ENCODE measurements at places on chromosomes 16 and 17. TPM values are rescaled to one million over a fixed set of nuclear protein-coding genes. Genes with fewer than 3 reads are reported as not detected.
A peak's percentile ranks its signal among the peaks of the same experiment; 100 is the strongest.

GRCh38 chr17:14926526-14927122 is 338.5 kb downstream of the PMP22 start:
- no peak overlapping the region for H3K4me3 ChIP-seq
- no peaks in the 10 kb centered on the region for H3K36me3 ChIP-seq

GRCh38 chr16:23060458-23061320 is 88.6 kb downstream of the USP31 start:
- H3K36me3 ChIP-seq, result no peaks in the 10 kb centered on the region
- H3K4me1 ChIP-seq, result peaks cover 4% of the 10 kb centered on the region

Gene MT1A
- total RNA-seq, result not detected

- peak; percentile 73 for DNase-seq
- H3K4me1 ChIP-seq, result peaks cover 28% of the 10 kb centered on the region
- H3K27me3 ChIP-seq, result no peaks in the 10 kb centered on the region
- no peak overlapping the region for H3K4me3 ChIP-seq
These were observed 26.8 kb downstream of the METTL16 start for GRCh38 chr17:2484876-2485275.

DNA sequence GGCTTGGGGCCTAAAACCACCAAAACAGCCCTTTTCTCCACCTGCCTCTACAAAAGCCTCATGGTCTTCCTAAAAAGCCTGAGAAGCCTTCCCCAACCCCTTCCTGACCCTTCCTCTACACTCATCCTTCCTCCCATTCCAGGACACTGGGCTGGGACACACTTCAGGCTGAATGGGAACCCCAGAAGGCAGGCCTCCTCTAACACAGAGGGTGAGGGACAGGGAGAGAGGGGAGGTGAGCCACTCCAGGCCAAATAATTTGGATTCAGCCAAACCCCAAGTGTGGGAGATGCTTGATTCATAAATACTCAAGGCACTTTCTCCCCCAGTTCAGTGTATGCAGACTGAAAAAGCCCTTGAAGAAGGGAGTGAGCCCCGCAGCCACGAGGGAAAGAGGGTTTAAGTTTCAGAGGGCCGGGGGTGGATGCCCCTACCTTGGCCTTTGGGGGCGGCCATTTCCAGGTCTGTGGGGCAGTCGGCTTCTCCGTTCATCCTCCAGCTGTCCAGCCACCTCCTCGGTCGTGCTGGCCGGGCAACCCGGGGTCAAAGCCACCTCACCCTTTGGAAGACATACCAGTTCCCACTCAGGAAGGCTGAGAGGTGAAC is 1.6 kb downstream of the UBTF start:
- DNase-seq, result peak; percentile 30
- H3K27ac ChIP-seq, result peak overlapping the region; percentile 90
- peak overlapping the region; percentile 96 for H3K4me3 ChIP-seq
- peaks cover 2% of the 10 kb centered on the region for H3K27me3 ChIP-seq
- peaks cover 9% of the 10 kb centered on the region for H3K4me1 ChIP-seq

DNA sequence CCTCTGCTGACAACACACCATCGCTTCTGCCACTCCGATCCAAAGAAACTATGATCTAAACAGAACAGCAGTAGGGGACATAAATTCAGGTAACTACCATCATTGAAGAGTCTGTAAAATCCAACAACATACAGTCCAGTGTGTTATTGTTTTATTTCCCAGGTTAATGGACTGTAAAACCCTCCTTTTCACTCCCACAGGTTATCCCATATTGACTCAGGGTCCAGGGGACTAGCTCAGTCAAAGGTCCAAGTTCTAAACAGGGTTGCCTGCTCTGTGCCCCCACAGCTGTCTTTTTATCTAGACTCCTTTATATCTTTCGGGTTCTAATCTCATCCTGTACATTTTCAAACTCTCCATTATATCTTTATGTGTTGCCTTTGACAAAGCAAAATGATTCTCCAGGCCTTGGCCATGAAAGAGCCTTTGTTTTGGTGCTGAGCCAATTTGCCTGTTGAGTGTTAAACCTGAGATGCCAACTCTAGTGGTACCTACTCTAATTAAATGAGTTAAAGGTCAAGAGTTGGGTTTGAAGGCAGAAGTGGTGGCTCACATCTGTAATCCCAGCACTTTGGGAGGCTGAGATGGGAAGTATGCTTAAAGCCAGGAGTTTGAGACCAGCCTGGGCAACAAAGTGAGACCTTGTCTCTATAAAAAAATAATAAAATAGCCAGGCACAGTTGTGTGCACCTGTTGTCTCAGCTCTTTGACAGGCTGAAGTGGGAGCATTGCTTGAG is 80.5 kb downstream of the SNX11 start:
- DNase-seq, result no peak
- H3K4me3 ChIP-seq, result no peak overlapping the region
- H3K27ac ChIP-seq, result no peak overlapping the region
- H3K4me1 ChIP-seq, result peaks cover 24% of the 10 kb centered on the region
- H3K27me3 ChIP-seq, result peaks cover 3% of the 10 kb centered on the region
